ENCODE measurements at places on chromosomes 5 and 9.
A peak's percentile ranks its signal among the peaks of the same experiment; 100 is the strongest.

GRCh38 chr5:147685993-147686392 is 96.5 kb downstream of the JAKMIP2 start:
- H3K27ac ChIP-seq, result no peak overlapping the region
- H3K36me3 ChIP-seq, result peaks cover 4% of the 10 kb centered on the region
- H3K27me3 ChIP-seq, result no peaks in the 10 kb centered on the region
- peaks cover 3% of the 10 kb centered on the region for H3K4me1 ChIP-seq
- no peak overlapping the region for H3K4me3 ChIP-seq

- H3K4me3 ChIP-seq, result no peak overlapping the region
- peaks cover 13% of the 10 kb centered on the region for H3K4me1 ChIP-seq
These were observed 11.1 kb upstream of the CCIN start for GRCh38 chr9:36158122-36158521.

GRCh38 chr9:130042406-130042884 is 544 bp downstream of the FNBP1 start:
- peak overlapping the region; percentile 99 for H3K4me3 ChIP-seq
- H3K27ac ChIP-seq, result peak overlapping the region; percentile 99
- H3K4me1 ChIP-seq, result peaks cover 45% of the 10 kb centered on the region
- H3K36me3 ChIP-seq, result peaks cover 58% of the 10 kb centered on the region

DNA sequence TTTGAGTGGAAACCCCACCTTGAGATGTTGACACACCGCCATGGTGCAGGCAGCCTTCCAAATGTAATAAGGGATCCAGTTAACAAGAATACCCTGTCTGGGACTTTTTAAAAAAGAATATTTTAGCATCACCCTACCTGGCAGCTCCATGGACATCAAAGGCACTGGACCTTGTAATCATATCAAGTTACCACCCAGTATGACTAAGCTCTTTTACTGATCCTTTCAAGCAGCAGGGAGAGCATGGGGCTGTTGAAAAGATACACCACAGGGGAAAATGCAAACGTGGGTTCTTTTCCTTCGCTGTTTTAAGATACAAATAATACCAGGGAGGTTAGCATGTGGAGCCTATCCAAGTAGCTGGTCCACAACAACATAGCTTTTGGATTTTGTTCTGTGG is 211.2 kb downstream of the SAXO1 start:
- no peaks in the 10 kb centered on the region for H3K36me3 ChIP-seq
- no peak overlapping the region for H3K27ac ChIP-seq
- H3K4me3 ChIP-seq, result no peak overlapping the region
- peaks cover 6% of the 10 kb centered on the region for H3K27me3 ChIP-seq
- DNase-seq, result no peak

DNA sequence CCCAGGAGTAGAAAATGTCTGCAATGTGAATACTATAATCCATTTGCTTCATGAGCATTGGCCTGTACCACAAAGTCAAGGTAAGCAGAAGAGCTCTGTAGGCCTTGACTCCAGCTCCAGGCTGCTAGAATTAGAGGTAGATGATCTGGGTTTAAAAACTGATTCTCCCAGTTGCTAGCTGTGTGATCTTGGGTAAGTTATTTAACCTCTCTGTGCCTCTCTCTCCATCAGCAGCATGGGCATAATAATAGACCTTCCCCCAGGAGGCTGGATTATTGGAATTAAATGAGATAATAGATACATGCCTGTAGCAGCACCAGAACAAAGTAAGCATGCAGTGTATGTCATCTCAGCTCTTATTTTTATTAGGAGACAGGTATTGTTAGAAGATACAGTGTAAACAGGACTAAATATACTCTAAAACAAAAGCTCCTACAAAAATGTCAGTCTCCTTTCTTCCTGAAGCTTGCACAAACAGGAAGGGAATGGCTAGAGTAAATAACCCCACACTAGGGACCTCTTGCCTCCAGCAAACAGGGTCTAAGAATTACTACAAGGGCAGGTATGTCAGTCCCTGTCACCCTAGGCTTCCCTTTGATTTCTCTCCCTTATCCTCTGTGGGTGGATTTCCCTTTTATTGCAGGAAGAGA is 57.5 kb downstream of the PSAT1 start:
- DNase-seq, result no peak
- no peaks in the 10 kb centered on the region for H3K36me3 ChIP-seq
- peaks cover 4% of the 10 kb centered on the region for H3K4me1 ChIP-seq

DNA sequence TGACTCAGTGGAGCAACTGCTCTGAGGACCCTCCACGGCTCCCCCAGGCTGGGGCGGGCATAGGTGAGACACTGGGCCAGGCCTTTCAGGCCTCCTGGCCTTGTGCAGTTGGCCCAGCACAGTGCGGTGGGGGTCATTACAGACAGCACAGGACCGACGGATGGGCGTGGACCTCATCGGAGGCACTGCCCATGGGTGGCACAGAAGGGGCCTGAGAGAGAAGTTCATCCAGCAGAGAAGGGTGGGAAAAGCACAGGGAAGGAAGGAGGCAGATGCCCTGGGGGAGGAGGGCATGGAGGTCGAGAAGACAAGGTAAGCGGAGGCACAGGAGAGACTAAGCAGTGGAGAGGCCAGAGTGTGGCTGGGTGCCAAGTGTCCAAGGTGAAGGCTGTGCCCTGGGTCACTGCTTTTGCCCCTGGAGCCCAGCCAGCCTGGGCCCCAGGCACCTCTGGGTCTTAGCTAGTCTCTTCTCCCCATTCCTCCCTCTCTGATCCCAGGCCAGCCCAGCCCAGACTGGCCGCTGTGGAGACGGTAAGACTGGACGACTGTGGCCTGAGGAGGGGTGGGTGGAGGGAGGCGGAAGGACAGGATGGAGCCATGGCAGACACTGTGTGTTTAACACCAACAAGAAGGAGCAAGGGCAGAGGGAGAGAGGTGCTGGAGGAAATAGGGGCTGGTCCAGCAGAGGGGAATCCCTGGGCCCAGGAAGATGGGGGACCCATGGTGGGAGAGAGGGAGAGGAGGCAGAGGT is 5.7 kb downstream of the IL3 start:
- no peak for DNase-seq
- H3K4me1 ChIP-seq, result peaks cover 22% of the 10 kb centered on the region
- H3K27me3 ChIP-seq, result no peaks in the 10 kb centered on the region
- no peak overlapping the region for H3K4me3 ChIP-seq
- no peak overlapping the region for H3K27ac ChIP-seq

DNA sequence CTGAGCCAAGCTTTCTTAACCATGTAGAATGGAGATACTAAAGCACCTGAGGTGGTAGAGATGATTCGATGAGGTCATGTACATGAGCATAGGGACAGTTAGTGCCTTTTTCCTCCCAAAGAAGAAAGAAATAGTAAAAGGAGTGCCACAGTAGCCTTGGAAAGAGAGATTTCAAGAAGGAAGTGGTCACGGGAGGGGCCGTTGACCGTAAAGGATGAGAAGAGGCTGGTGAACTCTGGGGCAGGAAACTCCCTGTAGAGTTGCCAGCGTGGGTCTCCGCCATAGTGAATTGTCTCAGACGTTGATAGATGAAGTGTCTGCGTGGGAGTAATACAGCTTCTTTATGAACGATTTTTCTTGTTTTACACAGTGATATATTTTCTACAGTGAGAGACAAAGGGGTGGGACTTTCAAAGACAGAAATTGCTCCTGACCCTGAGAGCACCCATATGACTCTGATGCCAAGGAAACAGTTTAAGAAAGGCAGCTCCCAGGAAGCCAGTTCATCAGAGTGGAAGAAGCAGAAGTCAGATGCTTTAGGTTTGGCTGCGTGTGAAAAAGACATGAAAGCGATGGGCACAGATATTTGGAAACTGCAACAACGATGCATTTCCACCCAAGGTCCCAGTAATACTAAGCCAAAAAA is 41.3 kb downstream of the UGCG start:
- no peaks in the 10 kb centered on the region for H3K27me3 ChIP-seq
- peaks cover 30% of the 10 kb centered on the region for H3K36me3 ChIP-seq
- DNase-seq, result peak; percentile 41
- H3K4me3 ChIP-seq, result peak overlapping the region; percentile 63
